ENCODE measurements at places on chromosomes 4 and X.

DNA sequence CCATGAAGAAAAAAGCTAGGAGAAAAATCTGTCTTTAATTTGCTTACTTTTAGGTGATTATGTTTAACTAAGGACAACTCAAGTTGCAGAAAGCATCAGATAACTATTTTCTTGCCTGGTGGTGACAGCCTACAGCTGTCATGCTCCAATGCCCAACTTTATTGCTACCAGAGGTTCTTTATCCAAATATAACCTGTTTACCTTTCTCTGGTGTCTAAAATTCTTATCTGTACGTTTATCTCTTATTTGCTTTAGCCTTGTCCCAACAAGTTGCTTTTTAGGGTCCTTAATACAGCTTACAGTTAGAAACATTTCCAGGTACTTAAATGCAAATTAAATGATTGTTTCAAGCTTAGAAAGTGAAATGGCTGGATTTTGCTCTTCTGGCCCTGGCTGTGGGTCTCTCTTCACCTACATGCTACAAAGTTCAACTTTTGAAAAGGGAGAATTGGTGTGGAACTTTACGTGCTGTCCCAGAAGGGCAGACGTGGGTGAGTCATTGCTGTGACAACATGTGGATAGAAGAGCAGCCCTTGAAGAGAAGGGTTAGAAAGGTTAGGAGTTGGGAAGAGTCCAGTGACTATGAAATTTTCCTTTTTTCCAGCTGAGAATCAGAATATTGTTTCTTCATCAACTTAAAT lies 60.7 kb downstream of the HPGD start:
- no peak for DNase-seq

DNA sequence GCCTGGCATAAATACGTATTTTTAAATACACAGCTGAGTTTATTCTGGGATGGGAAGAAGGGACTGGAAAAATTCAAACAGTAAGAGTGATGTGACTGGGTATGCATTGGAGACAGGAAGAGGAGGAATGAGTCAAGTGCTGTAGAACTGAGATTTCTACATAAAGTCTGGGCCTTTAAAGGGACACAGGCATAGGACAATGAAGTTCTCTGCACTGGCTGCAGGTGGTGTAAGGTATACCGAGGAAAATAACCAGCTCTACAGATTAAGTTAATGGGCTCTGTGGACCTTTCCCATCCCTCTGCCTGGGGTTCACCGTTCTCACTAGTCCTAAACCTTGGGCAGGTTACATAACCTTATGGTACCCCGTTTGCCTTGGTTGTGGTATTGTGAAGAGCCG lies 68.7 kb downstream of the DHX15 start:
- DNase-seq: no peak

GRCh38 chr4:2412534-2412884 lies 5.9 kb downstream of the ZFYVE28 start:
- no peak for DNase-seq

DNA sequence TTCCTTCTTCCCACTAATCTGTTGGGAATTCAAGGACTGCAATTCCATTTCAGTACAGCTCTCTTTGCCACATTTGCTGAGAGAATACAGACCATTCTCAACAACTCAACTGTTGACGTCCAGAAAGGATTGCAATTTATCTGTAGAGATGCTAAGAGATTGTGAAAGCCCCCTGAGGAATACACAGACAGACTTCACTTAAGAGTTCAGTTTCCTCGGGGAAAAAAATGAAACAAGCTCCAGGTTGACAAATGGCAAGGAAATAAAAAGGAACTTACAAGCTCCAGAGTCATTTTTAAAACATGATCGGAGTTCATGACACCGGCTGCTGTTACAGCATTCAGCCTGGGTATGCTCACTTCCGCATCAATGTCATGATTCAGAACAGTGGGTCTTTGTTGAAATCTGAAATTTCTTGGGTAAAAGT lies 13.8 kb downstream of the TLR10 start:
- DNase-seq: no peak

GRCh38 chrX:63434665-63435064 lies 83.5 kb upstream of the SPIN4 start:
- DNase-seq: no peak

- DNase-seq: no peak
These were observed 58.7 kb upstream of the KDR start for GRCh38 chr4:55183926-55184599.

- DNase-seq: no peak
These were observed 58.1 kb upstream of the LNX1 start for GRCh38 chr4:53649357-53649756.

GRCh38 chr4:173374588-173374987 lies 3.8 kb downstream of the SAP30 start:
- DNase-seq: no peak

- no peak for DNase-seq
These were observed 2.0 kb upstream of the THAP9 start for GRCh38 chr4:82898322-82899243.

DNA sequence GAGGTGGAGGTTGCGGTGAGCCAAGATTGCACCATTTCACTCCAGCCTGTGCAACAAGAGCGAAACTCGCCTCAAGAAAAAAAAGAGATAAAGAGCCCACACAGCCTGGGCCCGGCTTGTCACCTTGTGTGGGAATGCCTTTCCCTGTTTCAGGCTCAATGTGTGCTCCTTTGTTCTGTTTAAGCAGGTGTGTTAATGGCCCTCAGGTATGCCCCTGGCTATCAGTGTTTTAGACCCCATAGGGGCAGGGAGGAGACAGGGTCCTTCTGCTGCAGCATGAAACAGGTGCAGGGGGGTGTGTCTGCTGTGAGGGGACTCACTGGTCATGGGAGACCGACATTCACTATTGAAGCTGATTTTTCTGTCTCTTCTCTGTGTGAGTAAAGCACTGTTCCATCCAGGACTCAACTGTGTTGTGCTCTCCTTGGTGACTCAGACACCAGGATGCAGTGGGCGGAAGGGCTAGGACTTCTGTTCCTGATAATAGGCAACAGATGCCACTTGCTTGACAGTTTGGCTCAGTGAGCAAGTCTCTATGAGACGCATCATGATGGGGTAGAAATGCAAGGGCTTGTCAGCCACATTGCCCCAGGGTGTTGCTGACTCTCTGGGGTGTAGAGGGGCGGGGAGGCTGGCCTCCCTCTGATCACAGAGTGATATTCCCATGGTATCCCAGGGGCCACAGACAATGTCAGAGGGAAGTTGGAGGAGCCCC lies 15.6 kb upstream of the LAP3 start:
- DNase-seq: no peak

- DNase-seq: no peak
These were observed 413.2 kb upstream of the CXorf51B start for GRCh38 chrX:146396409-146396808.

GRCh38 chr4:101264993-101265815 lies 82.1 kb downstream of the PPP3CA start:
- DNase-seq: no peak

GRCh38 chrX:87900320-87900908 lies 382.8 kb downstream of the KLHL4 start:
- no peak for DNase-seq

DNA sequence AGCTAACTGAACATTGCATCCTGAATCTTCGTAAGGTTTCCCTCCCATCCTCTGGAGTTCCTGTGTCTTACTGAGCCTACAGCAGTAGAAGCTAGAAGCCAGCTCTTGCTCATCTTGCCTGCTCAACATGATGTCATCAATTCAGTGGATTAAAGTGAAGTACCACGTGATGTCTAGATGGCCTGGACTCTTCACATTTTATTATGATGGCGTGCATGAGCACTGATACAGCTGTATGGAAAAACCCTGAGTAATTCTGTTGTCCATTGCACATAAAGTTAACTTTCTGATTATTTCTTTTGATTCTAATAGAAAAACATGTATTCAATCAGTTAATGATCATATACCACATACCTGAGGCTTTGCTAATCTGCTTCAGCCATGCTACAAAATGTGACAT lies 2387.7 kb upstream of the TENM3 start:
- DNase-seq: no peak

GRCh38 chrX:137032341-137032694 lies 1.5 kb downstream of the GPR101 start:
- no peak for DNase-seq

DNA sequence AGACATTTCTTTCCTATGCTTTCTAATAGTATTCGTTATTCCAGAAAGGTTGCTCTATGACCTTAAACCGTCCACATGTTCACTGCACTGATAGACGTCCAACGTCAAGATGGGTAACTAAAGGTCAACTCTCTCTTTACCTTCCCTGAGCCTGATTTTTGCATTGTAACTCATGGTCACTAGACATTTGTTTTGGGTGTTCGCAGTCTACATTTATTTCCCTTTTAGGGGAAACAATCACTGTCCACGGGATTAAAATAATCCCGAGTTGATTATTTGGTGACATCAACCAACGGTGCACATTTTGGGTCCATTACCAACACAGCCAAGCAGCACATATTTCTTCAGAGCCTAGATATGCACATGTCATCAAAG lies 540 bp upstream of the HADH start:
- no peak for DNase-seq

GRCh38 chrX:134406356-134407064 lies 53.5 kb upstream of the HPRT1 start:
- DNase-seq: no peak

GRCh38 chrX:11180571-11180970 lies 69.4 kb downstream of the HCCS start:
- no peak for DNase-seq

- DNase-seq: no peak
These were observed 173.2 kb upstream of the FAM9B start for GRCh38 chrX:9207142-9207541.

GRCh38 chr4:79682161-79682560 lies 274.1 kb upstream of the GK2 start:
- DNase-seq: no peak

DNA sequence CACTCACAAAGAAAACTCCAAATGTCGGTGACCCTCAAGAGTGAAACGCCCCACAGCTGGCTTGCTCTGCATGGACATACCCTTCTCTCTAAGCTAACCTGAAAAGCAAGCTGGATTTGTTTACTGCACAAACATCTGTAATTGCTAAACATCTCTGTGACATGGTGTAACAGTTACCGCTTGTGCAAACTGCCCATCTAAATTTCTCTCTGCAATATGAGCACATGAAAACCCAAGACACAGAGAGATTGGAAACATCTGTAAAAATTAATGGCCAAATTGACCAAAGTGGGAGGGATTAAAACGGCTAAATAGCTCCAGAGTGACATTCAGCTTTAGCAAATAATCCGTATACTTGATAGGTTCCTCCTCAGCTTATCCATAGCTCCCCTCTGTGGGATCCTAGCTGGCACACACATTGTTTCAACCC lies 155.0 kb upstream of the MAP3K15 start:
- DNase-seq: no peak

- no peak for DNase-seq
These were observed 780.2 kb downstream of the FAM133A start for GRCh38 chrX:94454159-94454558.

GRCh38 chrX:139924069-139924695 lies 8.7 kb downstream of the ATP11C start:
- DNase-seq: no peak

GRCh38 chrX:15576019-15576418 lies 24.7 kb downstream of the ACE2 start:
- no peak for DNase-seq

GRCh38 chrX:16212024-16212423 lies 44.7 kb downstream of the MAGEB17 start:
- DNase-seq: no peak

GRCh38 chr4:84325625-84326024 lies 173.5 kb downstream of the NKX6-1 start:
- no peak for DNase-seq

GRCh38 chrX:99421796-99422195 lies 988.3 kb downstream of the PCDH19 start:
- DNase-seq: no peak

GRCh38 chrX:30938295-30938694 lies 49.2 kb upstream of the TAB3 start:
- DNase-seq: no peak

GRCh38 chr4:121253961-121254360 lies 89.8 kb upstream of the TNIP3 start:
- DNase-seq: no peak

DNA sequence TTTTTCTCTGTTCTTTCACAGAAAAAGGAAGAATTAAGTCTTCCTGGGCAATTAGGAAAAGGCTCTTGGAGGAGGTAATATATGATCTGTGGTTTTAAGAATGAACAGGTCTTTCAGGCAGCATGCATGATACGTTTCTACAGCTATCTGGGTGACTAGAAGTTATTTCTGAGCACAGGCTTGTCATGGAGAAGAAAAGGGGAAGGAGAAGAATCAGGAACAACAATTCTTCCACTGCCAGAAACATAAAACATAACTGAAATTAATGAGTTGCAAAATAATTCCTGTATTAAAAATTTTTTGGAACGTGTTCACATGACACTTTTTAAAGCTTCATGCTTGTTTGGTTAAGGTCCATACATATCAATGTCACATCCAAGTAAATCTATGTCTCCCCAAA lies 17.7 kb upstream of the STIM2 start:
- DNase-seq: no peak

GRCh38 chr4:92101737-92102172 lies 202.0 kb upstream of the GRID2 start:
- DNase-seq: no peak

DNA sequence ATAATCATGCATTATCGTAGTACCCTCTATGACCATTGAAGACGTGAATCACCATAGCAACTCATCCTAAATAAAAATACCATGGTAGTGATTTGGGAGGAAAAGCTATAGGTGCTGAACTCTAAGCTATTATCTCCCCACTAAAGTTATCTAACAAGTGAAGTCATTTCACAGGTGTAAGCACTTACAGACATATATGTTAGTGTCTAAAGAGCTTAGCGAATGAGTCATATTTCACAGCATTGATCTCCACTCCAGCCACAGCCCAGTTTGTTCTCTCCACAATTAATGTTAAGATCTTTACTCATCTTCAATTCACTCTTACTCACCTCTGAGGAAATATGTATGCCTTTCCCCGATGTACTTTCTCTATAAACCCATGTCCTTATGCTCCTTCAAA lies 57.0 kb downstream of the DCAF8L1 start:
- no peak for DNase-seq

GRCh38 chrX:9352243-9352642 lies 112.6 kb upstream of the TBL1X start:
- no peak for DNase-seq

GRCh38 chr4:143375326-143376073 lies 38.8 kb downstream of the GAB1 start:
- no peak for DNase-seq

- no peak for DNase-seq
These were observed 298.1 kb downstream of the PDGFC start for GRCh38 chr4:156673483-156673882.

Data from stimulated activated CD4-positive, alpha-beta T cell treated with anti-CD3 and anti-CD28 coated beads, Interleukin-12 subunit alpha, Interleukin-12 subunit beta, amount 100 ng/mL, for 24 hours (primary cell).